ENCODE measurements at places on chromosomes 7 and 10.

GRCh38 chr7:155756322-155756721, 55.9 kb downstream of the SHH start:
- no peak for DNase-seq

- DNase-seq, result no peak
Observed at GRCh38 chr10:11138314-11139033, 120.8 kb downstream of the CELF2 start.

- peak; percentile 91 for DNase-seq
Observed at GRCh38 chr10:119658274-119658673, 7.1 kb downstream of the BAG3 start.

DNA sequence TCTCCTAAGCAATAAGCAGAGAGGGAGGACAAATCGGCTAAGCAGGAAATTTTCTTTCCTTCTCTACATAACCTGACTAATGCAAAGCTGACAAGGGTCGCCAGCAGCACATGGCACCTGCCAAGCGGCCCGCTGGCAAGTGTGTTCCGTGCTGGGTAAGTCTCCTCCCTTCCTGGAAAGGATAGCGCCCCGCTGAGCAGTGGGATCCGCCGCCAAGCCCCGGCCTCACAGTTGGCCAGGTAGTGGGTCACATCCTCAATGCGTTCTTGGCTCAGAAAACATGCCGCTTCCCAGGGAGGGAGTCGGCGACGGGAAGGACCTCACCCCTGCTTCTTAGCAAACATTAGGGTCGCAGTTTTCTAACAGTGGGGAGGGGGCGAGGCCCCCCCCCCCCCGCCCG, 488.9 kb upstream of the NUPR2 start:
- no peak for DNase-seq

DNA sequence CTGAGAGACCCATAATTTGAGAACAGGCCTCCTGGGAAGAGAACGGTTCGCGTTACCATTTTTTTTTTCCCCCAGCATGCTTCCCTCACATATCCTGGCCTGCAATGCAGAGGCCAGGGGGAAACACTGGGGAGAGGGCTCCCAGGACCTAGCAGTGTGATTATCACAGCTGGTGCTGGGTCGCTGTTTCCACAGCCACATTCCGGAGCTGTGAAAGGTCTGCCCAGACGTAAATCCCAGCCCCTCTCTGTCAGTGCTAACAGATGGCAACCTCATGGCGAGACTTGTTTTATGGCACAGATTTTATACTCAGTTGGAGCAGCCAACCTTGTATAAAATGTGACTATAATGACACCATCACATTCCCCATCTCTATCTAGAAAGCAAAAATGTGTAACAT, 150.5 kb downstream of the PLXDC2 start:
- no peak for DNase-seq

DNA sequence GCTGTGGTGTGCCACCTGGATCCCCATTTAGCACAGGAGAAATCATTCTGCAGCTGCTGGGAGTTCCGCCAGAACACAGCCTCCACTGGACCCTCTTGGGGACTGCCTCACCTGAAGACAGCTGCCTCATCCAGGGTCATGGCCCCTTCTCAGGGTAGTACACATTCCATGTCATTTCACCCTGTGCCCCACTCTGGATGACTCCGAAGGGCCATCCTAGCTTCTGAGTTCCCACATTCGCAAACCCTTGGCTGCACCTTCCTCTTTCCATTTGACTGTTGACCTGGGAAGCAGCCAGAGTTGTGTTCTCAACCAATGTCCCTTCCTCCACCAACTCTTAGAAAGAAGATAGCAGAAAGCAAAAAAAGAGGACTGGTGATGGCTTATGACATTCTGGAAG, 125.6 kb upstream of the TBX20 start:
- DNase-seq, result no peak

- no peak for DNase-seq
Observed at GRCh38 chr10:23384364-23384763, 39.8 kb upstream of the C10orf67 start.

DNA sequence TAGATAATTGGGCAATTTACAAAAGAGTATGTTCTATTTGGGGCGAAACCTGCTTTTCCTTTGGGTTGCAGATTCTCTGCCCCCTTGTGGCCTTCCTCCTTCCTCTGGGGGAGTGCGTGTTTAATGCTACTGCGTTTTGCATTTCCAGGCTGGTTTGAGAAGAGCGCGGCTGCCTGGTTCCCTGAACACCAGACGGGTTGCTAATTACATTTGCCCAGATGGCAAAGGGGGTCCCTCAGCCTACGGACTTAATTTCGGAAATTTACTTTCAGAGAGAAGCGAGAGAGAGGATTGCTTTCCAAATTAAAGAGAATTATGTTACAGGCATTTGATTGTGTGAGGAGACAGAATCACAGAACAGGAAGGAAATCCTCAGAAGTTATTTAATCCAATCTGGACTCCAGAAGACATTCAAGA, 91.9 kb upstream of the JAZF1 start:
- DNase-seq, result no peak

- peak; percentile 35 for DNase-seq
Observed at GRCh38 chr10:5556576-5556975, 31.8 kb downstream of the CALML3 start.

DNA sequence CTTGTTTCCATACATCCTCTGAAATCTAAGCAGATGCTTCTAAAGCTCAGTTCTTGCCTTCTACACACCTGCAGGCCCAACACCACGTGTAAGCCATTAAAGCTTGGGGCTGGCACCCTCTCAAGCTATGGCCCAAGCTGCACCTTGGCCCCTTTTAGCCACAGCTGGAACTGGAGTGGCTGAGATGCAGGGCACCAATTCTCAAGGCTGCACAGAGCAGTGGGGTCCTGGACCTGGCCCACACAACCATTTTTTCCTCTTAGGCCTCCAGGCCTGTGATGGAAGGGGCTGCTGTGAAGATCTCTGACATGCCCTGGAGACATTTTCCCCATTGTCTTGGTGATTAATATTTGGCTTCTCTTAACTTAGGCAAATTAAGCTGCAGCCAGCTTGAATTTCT, 38.8 kb upstream of the ZMYND11 start:
- no peak for DNase-seq

- no peak for DNase-seq
Observed at GRCh38 chr10:77554996-77555397, 82.6 kb downstream of the KCNMA1 start.

- DNase-seq, result no peak
Observed at GRCh38 chr7:126760914-126761577, 491.7 kb downstream of the GRM8 start.

GRCh38 chr7:136514776-136515175, 353.7 kb upstream of the CHRM2 start:
- no peak for DNase-seq

DNA sequence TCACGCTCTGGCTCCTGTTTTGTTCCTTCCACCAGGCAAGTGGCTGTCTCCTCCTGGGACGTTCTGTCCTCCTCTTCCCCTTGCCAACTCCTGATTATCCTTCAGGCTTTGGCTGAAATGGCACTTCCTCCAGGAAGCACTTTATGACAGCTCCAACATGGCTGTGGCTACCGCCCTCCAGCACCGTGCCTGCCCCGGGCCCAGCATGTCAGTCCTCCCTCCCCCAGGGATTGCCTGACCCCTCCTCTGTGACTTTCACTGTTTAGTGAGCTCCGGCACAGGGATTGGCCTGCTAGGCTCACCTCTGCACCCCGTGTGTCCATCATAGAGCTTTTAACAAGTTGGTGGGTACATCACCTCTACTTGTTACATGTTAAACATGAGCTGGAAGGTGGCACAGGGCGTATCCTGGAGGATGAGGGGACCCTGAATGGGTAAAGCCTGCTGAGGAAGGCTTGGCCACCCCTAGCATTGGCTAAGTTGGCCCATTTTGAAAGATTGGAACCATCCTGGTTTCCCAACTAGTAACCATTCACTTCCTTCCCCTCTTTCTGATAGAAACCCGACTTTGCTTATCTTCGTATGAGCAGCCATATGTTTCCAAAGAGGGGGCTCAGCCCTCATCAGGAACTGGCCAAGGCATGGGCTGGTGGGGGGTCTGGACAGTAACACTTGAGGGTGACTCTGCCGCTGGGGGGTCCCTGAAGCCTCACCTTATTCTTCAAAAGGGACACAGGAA, 10.5 kb upstream of the ADAMTS14 start:
- no peak for DNase-seq

DNA sequence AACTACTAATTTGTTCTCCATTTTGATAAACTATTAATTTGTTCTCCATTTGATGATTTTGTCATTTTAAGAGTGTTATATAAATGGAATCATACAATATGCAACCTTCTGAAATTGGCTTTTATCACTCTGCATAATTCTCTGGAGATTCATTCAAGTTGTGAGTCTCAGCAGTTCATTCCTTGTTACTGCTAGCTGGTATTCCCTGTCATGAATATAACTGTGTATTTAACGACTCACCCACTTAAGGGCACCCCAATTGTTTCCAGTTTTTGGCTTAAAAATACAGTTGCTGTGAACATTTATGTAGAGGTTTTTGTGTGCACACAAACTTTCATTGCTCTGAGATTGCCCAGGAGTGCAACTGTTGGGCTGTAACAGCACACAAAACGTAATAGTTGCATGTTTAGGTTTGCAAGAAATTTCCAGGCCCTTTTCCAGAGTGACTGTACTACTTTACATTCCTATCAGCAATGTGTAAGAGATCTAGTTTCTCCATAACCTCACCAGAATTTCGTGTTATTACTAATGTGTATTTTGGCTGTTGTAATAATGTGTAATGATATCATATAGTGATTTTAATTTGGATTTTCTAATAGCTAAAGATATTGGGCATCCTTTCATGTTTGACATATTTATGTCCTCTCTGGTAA, 153.2 kb upstream of the ADCY1 start:
- DNase-seq, result no peak

- DNase-seq, result no peak
Observed at GRCh38 chr7:83782628-83783027, 133.7 kb upstream of the SEMA3E start.

- no peak for DNase-seq
Observed at GRCh38 chr7:81361769-81362312, 408.0 kb downstream of the HGF start.

GRCh38 chr7:149569025-149569725, 71.6 kb upstream of the ZNF746 start:
- DNase-seq, result no peak

- no peak for DNase-seq
Observed at GRCh38 chr10:44415121-44415520, 30.2 kb upstream of the CXCL12 start.

- no peak for DNase-seq
Observed at GRCh38 chr7:33369888-33370287, 240.5 kb downstream of the BBS9 start.

DNA sequence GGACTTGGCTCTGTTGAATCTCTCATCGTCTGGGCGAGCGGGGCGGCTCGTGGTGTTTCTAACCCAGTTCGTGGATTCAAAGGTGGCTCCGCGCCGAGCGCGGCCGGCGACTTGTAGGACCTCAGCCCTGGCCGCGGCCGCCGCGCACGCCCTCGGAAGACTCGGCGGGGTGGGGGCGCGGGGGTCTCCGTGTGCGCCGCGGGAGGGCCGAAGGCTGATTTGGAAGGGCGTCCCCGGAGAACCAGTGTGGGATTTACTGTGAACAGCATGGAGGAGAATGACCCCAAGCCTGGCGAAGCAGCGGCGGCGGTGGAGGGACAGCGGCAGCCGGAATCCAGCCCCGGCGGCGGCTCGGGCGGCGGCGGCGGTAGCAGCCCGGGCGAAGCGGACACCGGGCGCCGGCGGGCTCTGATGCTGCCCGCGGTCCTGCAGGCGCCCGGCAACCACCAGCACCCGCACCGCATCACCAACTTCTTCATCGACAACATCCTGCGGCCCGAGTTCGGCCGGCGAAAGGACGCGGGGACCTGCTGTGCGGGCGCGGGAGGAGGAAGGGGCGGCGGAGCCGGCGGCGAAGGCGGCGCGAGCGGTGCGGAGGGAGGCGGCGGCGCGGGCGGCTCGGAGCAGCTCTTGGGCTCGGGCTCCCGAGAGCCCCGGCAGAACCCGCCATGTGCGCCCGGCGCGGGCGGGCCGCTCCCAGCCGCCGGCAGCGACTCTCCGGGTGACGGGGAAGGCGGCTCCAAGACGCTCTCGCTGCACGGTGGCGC, at the start of gene EN2:
EN2 (plus strand) TSS at position 19 of the 767 bp plus-strand sequence; CDS start at position 268, 249 bp downstream.
- peak; percentile 65 for DNase-seq

- DNase-seq, result peak; percentile 84
Observed at GRCh38 chr7:148303295-148304082, 287.1 kb upstream of the C7orf33 start.

- no peak for DNase-seq
Observed at GRCh38 chr7:148916186-148916585, 32.1 kb upstream of the EZH2 start.

GRCh38 chr10:78907551-78908211, 161.1 kb upstream of the ZMIZ1 start:
- DNase-seq, result peak; percentile 38

DNA sequence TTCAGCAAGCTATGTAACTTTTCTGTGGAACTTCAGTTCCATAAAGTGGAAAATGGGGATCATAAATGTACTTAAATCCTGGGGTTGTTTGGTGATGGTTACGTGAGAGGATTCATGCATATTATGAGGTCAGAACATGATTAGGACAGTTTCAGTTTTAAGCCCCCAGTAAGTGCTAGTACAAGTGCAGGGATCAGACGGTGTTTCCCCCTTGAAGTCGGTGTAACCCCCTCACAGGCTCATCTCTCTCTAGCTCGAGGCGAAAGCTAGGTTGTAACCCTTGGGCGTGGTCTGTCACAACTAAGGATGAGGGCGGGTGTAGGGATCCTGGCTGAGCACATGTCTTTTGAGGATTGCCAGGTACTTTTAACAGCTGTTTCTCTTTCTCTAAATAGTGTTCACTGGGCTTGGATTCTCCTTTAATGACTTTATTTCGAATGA, 84.7 kb downstream of the SPAG6 start:
- no peak for DNase-seq

GRCh38 chr7:157406971-157407370, 70.2 kb downstream of the DNAJB6 start:
- DNase-seq, result no peak

DNA sequence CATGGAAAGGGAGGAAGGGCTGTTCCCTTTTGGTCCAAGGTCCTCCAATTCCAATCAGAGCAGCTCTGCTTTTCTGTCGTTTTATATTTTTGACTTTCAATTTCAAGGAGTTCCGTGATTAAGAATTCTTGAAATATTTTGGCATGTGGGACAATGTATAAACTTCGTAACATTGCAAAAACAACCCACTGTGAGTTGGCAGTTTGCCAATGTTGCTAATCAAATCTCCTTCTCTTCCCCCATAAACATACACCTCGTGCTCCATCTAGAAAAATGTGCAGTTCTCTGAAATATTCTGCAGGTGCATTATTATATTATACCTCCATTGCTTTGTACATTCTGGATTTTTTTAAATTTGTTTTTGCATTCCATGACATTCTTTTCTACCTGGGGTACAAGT, 49.8 kb downstream of the POU6F2 start:
- no peak for DNase-seq

DNA sequence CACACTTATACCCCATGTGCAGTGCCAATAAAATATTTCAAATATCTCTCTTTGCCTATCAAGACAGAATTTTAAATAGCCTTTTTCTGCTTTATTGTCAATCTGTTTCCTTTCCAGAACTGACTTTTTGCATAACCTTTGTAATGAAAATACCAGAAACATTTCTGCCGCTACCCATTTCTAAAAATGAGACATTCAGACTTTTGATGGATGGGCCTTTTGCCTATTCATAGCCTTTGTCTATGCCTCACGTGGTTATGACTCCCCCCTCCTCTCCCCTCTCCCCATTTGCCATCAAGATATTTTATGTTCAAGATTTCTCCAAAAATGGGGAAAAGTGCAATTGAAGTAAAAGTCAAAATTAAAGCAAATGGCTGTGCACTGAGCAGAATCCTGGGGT, 5.9 kb downstream of the PPP1R17 start:
- DNase-seq, result no peak

Measured in RWPE2 (cell line).